ENCODE measurements at places on chromosomes 16 and 17. TPM values are rescaled to one million over a fixed set of nuclear protein-coding genes. Genes with fewer than 3 reads are reported as not detected.

The PLD6 gene
- total RNA-seq, result 7.1 TPM

The KRTAP9-8 gene
- not detected for total RNA-seq

The ZG16 gene
- not detected for total RNA-seq

The SNAI3 gene
- 3.0 TPM for total RNA-seq

The CRHR1 gene
- not detected for total RNA-seq

The TTYH2 gene
- 4.4 TPM for total RNA-seq

The SOX9 gene
- total RNA-seq, result not detected

The PRSS27 gene
- total RNA-seq, result 0.44 TPM

The CRYM gene
- total RNA-seq, result not detected

GRCh38 chr17:13792314-13792713, 190.6 kb upstream of the HS3ST3A1 start:
- DNase-seq, result no peak

DNA sequence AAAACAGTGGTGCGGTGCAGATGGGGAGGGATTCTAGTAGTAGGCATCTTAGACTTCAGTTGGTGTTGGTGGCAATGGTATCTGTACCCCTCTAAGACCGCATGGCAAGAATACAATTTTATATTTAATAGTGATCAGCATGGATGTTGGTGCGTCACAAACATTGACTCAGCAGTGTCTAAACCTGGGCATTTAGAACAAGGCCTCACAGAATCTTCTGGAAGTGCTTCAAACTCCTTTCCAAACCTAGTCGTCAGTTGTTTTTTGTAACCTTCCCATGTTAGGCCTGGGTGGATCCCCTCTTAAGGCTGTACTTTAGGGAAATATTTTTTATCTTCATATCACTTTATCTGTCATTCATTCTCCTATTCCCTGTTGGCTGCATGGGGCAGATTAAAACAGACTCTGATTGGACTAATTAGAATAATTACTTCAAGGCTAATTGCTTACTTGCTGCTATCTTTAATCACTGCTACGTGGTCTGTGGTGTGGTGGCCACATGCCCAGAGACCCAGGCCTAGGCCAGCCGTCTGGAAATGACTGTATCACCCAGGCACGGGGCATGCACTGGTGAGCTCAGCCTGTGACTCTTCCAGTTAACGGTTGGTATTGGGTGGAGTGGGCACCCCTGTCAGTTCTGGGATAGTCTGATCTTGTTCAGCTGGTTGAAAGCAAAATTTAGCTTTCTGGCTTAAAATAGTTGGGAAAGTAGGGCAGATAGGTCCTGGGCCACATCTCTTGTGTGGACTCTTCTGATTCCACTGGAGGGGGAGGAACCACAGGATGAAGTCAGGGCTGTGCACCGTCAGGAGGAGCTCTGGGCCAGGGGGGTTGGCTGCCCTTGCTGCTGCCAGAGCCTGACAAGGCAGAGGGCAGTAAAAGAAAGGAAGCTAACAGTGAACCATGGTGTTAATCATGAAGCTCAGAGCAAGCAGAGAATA, 4.5 kb downstream of the ALKBH5 start:
- DNase-seq, result no peak

DNA sequence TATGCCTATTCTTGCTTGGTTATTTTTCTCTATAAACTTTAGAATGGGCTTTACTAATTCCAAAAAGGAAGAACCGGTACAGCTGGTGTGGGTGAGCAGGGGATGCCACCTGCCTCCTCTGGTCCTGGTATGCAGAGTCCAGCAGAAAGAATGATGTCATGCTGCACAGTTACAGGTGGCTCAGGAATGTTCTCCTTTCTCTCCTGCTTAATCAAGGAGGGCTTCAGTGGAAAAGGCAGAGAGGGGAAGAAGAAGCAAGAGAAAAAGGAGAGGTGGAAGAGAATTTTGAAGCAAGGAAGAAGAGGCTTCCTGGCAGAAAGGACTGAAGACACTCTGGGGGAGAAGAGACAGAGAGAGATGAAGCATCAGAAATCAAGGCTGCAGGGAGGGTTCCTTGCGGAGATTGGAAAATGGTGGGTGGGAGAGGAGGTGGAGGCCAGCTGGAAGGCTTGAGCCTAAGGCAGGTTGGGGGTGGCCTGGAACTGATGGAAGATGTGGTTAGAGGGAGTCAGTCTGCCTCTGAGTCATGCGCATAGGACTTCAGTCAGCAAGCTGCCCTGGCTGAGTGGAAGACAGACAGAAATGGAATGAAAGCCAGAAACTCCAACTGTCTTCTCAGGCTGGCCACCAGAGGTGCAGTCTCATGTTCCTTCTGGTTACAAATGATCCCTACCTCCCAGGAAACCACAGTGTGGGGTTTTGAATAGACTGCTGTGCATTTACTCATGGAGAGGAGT, 64.6 kb upstream of the CRHR1 start:
- no peak for DNase-seq

DNA sequence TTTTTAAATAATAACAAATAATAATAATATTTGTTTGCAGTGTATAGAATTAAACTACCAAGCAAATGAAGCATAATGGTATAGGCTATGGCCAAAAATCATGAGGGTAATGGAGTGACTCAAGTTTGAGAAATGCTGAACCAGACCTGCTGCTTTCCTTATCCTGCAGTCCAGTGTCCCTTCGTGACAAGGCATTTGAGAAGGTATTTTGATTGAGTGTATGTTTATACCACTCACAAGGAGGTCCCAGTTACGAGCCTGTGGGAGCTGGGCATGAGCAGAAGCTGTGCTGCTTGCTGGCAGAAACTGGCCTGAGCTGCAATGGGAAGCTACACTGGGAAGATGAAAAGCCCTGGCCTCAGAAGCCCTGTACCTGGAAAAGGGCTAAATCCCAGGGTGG, 50.3 kb downstream of the GNAO1 start:
- no peak for DNase-seq

GRCh38 chr17:64504769-64505339, 1.2 kb downstream of the DDX5 start:
- DNase-seq, result no peak

- DNase-seq, result no peak
Observed at GRCh38 chr16:64809876-64810629, 311.8 kb downstream of the CDH11 start.

- no peak for DNase-seq
Observed at GRCh38 chr16:57795431-57795878, 6.8 kb downstream of the KIFC3 start.

GRCh38 chr17:59002126-59002525, 104.6 kb downstream of the TRIM37 start:
- DNase-seq, result no peak

DNA sequence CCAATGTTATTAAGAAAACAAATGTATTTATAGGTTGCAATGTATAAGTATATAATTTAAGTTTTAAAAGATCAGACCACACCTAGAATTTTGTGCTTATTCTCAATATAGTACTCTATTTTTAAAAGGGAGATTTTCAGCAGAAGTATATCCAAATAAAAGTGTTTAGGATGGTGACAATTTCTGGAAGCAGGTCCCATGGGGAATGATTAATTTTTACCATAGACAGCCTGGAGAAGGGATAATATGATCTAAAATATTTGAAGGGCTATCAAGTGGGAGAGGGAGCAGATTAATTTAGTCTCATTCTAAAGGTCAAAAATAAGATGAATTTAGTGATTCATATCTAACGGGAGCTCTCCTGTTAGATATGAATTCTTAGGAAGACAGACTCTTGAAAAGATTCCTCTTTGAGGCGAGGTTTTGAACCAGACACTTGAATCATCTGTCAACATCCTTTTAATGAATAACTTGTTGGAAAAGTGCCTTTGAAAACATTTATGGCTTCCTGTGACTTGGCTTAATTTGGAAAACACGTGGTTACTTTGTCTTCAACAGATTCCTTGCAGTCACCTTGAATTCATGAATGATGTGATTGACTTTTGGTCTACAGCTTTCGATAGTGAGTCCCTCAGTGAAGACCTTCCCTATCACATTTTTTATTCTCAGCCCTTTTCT, 29.3 kb upstream of the SMIM36 start:
- DNase-seq, result no peak

DNA sequence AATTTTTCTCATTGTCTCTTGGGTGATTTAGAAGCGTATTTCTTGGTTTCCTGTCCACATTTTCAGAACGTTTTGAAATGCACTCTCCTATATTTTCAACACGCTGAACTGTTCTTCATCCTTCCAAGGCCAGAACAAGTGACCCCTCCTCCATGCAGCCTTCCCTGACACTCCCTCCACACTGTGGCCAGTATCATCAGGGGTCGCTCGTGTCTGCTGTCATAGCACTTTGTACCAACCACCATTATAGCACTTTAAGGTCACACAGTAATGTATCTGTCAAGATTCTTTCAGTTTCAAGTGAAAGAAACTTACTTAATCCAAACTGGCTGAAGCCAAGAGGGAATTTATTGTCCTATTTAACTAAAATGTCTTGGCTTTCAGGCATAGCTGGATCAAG, 17.5 kb upstream of the IL21R start:
- DNase-seq, result no peak

DNA sequence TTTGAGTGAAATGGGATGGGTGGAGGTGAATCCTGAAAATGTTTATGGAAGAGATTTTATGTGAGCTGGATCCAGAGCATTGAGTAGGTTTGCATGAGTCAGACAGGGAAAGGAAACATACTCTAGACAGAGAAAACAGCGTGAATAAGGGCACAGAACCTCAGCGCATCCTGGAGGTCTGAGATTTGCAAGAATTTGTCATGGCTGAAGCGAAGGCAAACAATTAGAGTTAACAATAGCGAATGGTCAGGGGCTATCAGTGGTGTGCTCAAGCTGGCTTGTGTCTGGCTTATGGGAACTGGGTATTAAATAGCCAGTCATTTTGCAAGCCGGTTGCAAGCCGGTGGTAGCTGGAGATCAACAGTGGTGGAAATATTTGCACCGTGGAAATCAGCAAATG, 36.4 kb downstream of the MAP2K6 start:
- no peak for DNase-seq

GRCh38 chr17:74921026-74921681, 1.9 kb downstream of the USH1G start:
- no peak for DNase-seq
